ENCODE measurements at places on chromosomes 7 and 10.

DNA sequence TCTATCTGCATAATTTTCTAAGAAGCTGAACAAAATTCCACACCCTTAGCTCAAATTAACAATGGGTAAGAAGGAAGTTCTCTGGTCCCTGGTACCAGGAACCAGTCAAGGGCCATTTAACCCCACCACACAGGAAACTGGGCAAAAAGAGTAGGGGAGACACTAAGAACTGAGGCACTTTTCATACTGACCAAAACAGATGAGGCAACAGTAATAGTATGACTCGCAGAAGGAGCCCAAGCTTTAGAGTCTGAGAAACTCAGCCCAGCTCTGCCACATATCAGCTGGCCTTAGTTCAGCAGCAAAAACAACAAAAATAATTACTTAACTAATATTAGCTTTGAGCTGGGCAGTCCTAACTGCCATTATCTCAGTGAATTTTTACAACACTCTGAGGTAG lies 221.2 kb downstream of the FAM107B start:
- no peak for DNase-seq

DNA sequence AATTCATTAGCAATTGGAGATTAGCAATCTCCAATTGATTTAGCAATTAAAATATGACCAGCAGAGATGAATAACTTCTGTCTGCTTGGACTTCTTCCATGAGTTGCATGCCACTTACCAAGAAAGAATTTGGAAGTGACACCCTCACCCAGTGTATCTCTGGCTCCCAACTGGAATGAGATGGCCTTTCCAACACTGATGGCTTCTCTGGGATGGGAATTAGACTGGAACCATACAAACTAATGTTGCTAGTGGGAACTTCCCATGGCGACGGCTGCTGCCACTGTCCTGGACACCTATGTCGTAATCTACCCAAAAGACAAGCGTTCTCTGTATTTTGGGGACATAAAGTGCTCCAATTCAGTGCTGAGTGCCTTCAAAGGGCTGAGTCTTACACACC lies 192.3 kb downstream of the COBL start:
- no peak for DNase-seq

- no peak for DNase-seq
Observed at GRCh38 chr10:112643600-112644264, 196.7 kb downstream of the VTI1A start.

- DNase-seq, result no peak
Observed at GRCh38 chr10:118523775-118524174, 71.7 kb downstream of the PRLHR start.

- DNase-seq, result no peak
Observed at GRCh38 chr10:132329565-132330485, 2.2 kb upstream of the LRRC27 start.

DNA sequence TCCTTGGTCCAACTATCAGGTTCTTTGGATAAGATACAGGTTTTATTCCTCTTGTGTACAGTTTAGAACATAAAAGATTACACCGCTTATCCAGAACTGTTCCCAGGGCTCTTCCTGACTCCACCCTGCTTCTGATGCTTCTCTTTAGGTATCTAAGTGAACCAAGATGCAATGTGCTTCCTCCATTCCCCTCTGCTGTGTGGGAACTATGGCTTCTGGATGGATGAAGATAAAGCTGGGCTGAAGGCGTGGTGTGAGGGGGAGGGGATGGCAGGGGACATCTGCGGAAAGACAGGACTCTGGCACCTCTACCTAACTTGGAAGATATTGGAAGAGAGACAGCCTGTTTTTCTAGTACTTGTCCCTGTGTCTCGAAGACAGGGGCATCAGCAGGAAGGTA lies 209.9 kb upstream of the TBX20 start:
- no peak for DNase-seq

DNA sequence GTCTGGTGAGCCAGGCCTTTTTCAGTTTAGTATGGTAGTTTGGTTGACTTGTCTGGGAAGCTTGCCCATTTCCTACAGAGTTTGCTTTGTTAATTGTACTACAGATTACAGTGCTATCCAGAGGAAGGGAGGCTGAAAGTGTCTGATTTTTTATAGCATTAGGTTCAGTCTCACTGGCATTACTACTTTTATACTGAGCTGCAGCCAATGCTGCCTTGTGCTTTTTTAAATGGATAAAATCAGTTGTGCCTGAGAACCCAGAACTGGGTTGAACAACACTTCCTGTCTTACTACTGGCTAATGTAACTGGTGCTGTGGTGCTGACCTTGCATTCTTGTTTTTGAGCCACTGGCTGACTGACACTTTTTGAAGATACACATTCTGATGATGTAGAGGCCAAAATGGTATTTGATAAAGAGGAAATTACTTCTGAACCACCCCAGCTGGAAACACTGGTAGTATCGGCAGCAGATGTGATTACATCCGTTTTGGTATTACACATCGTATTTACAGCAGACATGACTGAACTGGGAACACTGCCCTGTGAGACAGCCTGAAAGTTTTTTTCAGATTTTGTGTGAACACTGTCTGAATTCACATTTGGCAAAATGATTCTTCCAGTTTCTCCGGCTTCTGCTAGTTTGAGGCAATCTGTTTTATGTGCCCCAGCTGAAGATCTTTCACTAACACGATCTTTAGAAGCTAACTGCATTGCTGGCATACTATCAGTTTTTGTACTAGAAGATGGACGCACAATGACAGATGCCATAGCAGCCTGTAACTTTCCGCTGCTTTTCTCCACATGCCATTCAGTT lies 74.1 kb downstream of the NRBF2 start:
- DNase-seq, result no peak

GRCh38 chr10:44008270-44008916 lies 359.7 kb upstream of the ZNF32 start:
- DNase-seq, result no peak

DNA sequence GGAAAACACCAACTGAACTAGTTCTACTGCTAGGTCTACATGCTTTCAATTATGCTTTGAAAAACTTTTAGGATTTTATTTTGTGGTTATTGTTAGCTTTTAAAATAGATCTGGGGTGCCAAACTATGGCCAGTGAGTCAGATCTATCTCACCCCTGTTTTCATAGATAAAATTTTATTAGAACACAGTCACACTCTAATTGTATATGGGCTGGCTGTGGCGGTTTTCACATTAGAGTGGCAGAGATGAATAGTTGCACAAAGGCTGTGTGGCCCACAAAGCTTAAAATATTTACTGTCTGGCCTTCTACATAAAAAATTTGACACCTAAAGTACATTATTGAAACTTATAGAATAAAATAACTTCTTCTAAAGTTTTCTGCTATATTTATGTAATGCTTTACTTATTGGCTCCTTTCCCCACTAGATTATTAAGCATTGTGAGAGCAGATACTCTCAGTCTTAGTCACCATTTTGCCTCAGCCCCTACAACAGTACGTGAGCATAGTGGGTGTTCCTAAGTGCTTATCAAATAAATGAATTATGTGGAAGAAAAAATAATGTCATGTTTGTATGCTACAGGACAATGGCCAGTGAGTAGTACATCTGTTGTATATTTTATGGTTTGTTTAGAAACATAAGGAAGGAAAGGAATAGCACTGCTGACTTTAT lies 5.4 kb upstream of the SUV39H2 start:
- DNase-seq, result no peak

DNA sequence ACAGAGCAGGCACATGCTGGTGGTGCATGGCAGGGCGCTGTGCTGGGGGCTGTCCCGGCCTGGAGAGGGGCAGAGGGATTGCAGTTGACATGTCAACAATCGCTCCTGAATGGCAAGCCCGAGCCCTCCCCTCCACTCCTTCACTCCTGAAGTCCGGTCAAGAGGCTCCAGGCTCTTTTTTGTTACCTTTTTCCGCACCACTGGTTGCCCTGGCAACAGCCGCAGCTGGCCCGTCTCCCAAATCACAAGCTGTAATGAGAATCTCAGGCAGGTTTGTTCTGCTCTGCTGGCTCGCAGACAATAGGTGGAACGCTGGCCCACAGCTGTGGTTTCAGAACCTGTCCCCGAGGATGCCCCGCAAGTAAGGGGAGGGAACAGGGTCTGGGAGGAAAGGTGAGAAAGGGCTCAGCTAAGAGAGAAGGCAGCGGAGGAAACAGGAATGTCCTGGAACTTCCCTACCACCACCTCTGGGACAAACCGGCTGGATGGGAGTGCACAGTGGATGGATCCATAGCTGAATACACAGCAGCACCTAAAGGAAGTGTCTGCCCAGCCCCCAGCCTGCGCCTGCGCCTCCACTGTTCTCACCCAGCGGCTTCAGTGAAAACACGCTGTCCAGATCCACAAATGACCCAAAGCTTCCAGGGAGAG lies 58.9 kb downstream of the CALML3 start:
- DNase-seq, result no peak

- DNase-seq, result no peak
Observed at GRCh38 chr7:33041631-33042428, 20.7 kb downstream of the NT5C3A start.
